ENCODE measurements at places on chromosomes 2 and 18.

DNA sequence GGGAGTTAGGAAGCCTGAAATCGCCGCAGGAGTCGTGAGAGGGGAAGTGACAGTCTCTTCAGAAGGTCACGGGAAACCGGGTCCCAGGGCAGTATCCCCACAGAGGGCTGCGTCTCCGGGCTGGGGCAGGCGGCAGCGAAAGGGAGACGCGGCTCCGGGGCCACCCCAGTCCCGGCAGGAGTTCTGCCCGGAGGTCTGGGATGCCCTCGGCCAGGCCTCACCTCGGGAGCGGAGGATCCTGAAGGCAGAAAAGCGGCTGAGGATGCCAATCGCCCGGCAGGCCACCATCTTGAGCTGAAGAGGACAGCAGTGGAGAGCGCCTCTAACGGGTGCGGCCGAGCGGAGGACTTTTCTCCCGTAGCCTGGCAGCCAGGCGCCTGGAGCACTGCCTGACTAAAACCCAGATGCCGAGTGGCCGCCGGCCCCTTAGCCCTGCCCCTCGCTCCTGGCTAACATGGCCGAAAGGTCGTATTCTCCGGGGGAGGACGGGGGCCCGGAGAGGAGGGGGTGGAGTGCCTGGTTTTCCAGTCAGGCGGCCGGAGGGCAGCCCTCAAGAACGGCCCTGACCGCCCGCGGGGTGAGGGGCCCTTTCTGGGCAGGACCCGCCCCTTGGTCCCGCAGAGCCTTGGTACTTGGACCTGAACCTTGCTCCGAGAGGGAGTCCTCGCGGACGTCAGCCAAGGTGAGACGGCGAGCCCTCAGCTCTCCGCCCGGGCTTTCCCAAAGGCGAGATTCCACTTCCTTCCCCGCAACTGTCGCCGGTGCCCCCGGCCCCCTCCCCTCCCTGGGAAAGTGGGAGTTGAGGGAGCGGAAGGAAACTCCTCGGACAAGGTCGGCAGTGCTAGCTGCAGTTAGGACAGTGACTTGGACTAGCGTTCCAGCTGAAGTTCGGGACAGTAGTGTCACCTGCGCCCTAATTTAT lies at the start of the genes HADHA and HADHB:
TSS of gene HADHA (minus strand) at position 324 of the 922 bp plus-strand sequence. CDS start at position 288, 36 bp downstream.
TSS of gene HADHB (plus strand) at position 631 of the 922 bp plus-strand sequence. CDS start 9,316 bp downstream, outside the sequence.
- peak; percentile 63 for DNase-seq

- no peak for DNase-seq
Measured at GRCh38 chr2:61995065-61995464, 89.6 kb downstream of the COMMD1 start.

- no peak for DNase-seq
Measured at GRCh38 chr18:43534511-43534910, 257.2 kb upstream of the SYT4 start.

- no peak for DNase-seq
Measured at GRCh38 chr2:64478502-64479230, 24.7 kb downstream of the LGALSL start.

DNA sequence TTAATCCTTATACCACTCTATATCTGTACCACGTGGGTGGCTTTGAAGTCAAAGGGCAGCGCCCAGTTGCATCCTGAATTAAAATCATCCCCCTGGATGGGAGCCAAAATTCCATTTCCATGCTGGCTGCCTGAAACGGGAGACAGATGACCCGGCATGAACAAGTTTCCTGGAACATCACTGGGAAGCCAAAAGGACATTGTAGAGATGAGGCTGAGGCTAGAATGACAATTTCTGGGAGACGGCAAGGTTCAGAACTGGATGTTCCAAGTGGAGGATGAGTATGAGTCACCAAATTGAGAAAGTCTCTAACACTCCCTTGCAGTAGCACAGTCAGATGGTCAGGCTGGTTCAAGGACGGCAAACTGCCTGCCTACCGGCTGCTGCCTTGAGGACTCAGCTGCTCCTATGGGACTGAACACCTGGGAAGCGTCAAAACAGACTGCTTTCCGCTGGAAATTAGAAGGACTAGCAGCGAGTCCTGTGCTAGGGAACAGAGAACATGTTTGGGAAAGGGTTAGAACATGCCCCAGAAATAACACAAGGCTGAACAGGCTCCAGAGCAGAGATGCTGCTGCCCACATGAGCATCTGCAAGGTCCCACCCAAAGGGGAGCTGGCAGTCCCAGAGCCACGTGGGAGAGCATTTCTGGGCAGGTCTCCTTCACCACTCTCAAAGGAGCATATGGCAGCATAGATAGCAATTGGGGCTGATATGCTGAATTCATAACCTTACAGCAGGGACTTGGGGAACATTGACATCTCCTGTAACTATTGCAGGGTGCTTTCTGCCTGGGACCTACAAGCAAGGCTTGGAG lies 32.0 kb downstream of the YPEL5 start:
- DNase-seq, result no peak

GRCh38 chr2:118847762-118848172 lies 319 bp upstream of the EN1 start:
- DNase-seq, result no peak

- DNase-seq, result no peak
Measured at GRCh38 chr2:163698857-163699256, 37.0 kb downstream of the FIGN start.

- DNase-seq, result no peak
Measured at GRCh38 chr2:11827547-11827946, 81.1 kb downstream of the LPIN1 start.

- DNase-seq, result no peak
Measured at GRCh38 chr18:76482971-76483691, 11.9 kb downstream of the ZNF516 start.

GRCh38 chr2:209387389-209387788 lies 36.5 kb upstream of the MAP2 start:
- no peak for DNase-seq

All from stimulated activated CD8-positive, alpha-beta memory T cell treated with anti-CD3 and anti-CD28 coated beads, Interleukin-7, amount 100 ng/mL, for 24 hours (primary cell).